Inflammatory macrophage (primary cell): ENCODE measurements at places on chromosomes 7 and 10.

DNA sequence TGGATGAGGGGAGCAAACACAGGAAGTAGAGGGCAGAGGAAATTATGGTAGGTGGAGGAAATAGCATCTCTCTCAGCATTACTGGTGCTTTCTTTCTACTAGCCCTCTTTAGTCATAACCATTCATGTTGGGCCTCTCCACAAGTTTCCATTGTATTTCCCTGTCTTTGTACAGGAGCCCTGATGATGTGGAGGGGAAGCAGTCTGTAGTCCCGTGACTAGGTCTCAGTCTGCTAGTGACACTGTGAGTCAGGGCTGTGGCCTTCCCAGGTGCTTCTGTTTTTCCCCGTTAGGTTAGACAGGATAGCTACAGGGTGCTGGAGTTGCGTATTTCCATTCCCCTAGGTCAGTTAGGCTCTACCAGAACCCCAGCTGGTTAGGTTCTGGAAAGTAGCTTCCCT lies 82.9 kb upstream of the NAMPT start:
- DNase-seq = no peak

- DNase-seq = no peak
These were observed 40.7 kb upstream of the SDK1 start for GRCh38 chr7:3260401-3260715.

DNA sequence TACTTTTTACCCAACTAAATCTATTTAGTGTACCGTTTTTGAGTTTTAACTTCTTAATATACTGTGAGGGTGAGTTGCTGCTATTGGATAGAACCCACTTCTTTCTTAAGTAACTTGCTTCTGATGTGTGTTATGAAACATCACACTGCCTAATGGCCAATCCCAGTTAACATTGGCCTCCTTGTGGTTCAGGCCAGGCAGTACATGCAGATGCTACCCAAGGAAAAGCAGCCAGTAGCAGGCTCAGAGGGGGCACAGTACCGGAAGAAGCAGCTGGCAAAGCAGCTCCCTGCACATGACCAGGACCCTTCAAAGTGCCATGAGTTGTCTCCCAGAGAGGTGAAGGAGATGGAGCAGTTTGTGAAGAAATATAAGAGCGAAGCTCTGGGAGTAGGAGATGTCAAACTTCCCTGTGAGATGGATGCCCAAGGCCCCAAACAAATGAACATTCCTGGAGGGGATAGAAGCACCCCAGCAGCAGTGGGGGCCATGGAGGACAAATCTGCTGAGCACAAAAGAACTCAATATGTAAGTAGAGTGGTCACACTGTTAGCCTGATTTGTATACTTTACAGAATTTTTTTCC lies 39.7 kb downstream of the TES start:
- DNase-seq = peak; percentile 50

DNA sequence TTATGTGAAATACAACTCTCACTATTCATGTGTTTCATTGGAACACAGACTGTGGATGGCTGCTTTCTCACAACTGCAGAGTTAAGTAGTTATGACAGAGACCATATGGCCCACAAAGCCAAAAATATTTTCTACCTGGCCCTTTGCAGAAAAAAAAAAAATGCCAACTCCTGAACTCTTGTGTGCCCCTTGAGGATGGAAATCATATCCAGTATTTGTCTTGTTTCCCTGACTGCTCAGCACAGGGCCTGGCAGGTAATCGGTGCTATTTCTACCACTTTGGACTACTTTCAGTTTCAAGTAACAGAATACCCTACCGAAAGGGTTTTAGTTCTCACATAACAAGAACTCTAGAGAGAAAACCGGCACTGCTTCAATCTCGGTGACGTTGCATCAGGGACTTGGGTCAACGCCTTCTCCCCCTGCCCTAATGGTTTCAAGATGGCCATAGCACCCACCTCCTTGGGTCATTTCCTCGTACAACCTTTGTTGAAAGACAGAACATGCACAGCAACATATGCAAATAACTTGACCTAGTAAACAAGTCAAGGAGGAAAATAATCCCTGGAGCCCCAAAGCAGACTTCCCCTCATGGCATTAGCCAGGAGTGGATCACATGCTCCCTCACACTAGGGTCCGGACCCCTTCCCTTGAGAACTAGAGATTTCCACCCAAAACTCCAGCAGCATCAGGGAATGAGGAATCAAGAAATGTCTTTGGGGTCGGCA lies 11.8 kb upstream of the GPNMB start:
- DNase-seq = no peak

GRCh38 chr10:93580828-93581227 lies 14.4 kb downstream of the FFAR4 start:
- DNase-seq = no peak

- DNase-seq = no peak
These were observed 683.2 kb upstream of the IGFBP3 start for GRCh38 chr7:46604241-46604661.

- DNase-seq = no peak
These were observed 277.7 kb upstream of the ZNF32 start for GRCh38 chr10:43926371-43926770.

DNA sequence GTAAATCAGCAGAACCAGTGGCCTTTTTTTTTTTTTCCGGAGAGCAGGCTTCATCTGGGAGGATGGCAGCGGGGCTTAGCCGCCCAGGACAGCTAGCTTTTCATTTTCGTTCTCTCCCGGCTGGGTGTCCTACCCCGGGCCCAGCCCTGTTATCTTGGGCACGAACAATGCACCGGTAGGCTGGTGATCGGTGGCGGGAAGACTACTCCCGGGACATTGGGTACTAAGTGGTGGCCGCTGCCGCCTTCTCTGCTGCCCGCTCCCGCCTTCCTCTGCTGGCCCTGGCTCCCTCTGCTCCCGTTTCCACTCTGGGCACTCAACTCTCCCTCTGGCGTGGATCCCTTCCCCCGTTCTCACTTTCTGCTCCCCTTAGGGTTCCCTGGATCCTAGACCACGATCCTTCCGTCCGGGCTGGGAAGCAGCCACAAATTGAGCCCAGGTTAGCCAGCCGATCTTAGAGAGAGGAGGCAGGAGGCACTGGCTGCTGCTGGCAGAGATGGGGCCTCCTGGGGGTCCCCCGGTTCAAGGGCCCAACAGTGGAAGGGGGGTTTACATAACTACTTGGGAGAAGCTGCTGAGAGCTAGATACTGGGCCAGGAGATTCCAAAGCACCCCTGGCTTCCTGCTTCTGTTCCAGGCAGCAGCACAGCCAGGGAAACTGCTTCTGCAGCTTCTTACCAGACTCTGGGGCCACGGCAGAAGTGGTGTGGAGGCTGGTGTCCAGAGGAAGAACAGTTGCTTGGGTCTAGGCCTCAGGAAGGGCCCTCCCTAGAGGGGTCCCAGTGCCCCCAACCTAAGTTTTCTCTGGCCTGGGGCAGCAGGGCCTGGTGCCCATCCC lies 1.8 kb downstream of the TLX1 start:
- DNase-seq = no peak

- peak; percentile 47 for DNase-seq
These were observed 15.3 kb upstream of the ASB4 start for GRCh38 chr7:95470452-95470851.

- no peak for DNase-seq
These were observed 145.3 kb downstream of the SEMA3A start for GRCh38 chr7:84049071-84049836.

- DNase-seq = no peak
These were observed 14.1 kb downstream of the PDZD8 start for GRCh38 chr10:117360994-117361667.

- peak; percentile 38 for DNase-seq
These were observed 1.0 kb upstream of the PTPRE start for GRCh38 chr10:127905848-127906261.

GRCh38 chr7:112023282-112023681 lies 182.9 kb downstream of the DOCK4 start:
- DNase-seq = no peak

- no peak for DNase-seq
These were observed 1.4 kb upstream of the RBP3 start for GRCh38 chr10:47346581-47347302.

- DNase-seq = no peak
These were observed 29.1 kb downstream of the CBLL1 start for GRCh38 chr7:107773027-107773426.

- no peak for DNase-seq
These were observed 167.8 kb downstream of the HDAC9 start for GRCh38 chr7:18663321-18663720.

- DNase-seq = no peak
These were observed 27.6 kb downstream of the MKRN1 start for GRCh38 chr7:140451716-140452115.

GRCh38 chr10:132689721-132690360 lies 96.1 kb downstream of the NKX6-2 start:
- no peak for DNase-seq

DNA sequence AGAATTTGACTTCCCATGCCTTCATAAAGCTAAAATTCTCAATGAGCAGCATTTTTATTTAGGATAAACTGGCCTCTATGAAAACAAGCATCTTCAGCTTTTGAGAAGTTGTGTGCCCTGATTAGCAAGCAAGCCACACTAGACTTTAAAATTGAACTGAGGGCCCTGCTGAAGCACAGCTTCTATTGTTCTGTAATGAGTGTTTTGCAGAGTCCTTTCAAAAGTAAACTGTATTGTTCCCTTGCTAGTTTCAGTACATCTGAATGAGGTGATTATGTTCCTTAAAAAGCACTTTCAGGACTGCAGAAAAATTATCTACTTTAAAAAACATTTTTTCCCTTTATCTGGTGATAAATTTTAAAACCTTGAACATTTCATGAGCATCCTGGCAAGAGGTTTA lies 113.3 kb upstream of the PRPS1L1 start:
- no peak for DNase-seq

DNA sequence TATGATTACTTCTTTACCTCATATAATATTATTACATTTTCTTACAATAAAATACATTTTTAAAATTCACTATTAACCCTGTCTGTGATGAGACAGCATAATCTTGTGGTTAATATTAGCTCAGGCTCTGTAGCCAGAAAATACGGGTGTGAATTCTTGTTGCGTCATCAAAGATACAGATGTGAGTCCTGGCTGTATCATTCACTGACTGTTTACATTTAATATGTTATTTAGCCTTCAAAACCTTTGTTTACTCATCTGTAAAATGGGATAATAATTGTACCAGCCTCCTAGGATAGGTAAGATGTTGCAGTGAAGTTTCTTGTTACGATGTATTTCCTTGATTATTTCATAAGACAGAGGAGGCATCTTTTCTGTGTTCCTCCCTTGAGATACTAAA lies 184.7 kb upstream of the PRPS1L1 start:
- DNase-seq = no peak
